Activated gamma-delta T cell treated with anti-CD3 and anti-CD28 coated beads, Interleukin-2, amount 50 U/mL, for 16 hours (primary cell): ENCODE measurements at places on chromosomes 3 and 15.

DNA sequence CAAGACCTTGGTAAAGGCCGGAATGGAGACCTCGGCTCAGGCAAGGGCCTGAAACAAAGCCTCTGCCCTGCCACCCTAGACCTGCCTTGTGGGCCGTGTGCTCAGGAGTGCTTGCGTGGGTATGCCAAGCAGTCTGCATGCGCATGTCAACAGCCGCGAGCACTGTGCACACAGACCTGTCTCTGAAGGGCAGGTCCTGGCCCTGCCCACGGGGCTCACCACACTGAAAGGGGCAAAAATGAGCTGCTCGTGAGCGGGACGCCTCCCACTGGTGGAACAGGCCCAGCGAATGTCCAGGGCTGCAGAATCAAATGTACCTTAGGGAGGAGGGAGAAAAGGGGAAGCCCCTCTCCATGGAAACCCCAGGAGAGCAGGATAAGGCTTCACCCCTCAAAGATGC is 44.3 kb upstream of the FGD5 start:
- no peak for DNase-seq

- DNase-seq: no peak
Measured at GRCh38 chr3:144055604-144056003, 84.0 kb downstream of the DIPK2A start.

GRCh38 chr3:122598556-122598955 is 21.1 kb downstream of the PARP15 start:
- DNase-seq: no peak

DNA sequence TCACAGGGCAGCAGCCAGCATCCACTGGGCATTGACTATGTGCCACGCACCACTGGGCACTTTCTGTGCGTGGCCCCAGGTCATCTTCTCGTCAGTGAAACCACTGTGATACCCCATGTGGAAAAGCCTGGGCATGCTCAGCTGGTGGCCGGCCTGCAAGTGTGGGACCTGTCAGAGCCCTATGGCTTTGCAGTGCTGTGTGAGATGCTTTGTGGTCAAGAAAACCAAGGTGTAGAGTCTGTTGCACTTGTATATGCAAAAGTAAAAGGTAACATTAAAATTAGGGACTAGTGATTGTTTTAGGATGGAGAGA is 69.5 kb downstream of the PGPEP1L start:
- DNase-seq: no peak

DNA sequence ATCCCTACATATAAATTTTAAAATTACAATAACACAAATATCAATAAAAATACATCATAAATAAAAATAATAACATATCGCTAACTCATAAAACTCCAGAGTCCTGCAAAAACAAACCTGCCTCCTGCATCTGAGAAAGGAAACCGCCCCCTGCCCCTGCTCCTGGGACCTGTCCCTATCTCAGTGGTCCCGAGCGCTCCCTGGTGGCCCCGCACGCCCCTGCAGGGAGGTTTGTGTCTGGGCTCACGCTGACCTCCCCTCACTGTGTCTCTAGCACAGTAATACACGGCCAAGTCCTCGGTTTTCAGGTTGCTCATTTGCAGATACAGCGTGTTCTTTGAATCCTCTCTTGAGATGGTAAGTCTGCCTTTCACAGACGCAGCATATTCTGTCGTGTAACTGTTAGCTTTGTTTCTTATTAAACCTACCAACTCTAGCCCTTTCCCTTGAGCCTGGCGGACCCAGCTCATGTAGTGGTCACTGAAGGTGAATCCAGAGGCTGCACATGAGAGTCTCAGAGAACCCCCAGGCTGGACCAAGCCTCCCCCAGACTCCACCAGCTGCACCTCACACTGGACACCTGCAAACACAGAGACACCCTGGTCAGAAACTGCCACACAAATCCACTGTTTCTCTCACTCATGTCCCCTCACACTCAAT is 554.1 kb downstream of the GOLGA6L6 start:
- no peak for DNase-seq

DNA sequence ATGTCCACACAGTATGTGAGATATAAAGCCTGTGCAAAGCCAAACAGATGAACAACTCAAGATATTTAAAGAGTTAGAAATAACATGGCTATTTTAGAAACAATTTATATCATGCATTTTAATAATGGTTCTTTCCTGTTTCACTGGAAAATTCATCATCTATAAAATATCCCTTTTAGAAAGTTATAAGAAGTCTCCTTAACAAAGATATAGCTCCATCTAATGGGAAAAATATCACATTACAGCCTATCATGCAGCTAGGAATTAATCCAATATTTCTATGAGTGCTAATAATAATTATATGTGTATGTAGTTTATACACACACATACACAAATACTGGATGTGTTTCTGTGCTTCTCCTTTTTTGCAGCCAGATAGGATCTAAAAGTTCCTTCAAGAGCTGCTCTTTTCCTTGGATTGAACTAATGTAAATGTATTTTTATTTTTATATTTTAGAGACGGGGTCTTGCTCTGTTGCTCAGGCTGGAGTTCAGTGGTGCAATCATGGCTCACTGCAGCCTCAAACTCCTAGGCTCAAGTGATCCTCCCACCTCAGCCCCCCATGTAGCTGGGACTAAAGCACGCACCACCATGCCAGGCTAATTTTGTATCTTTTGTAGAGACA is 21.6 kb downstream of the RPL22L1 start:
- DNase-seq: no peak

DNA sequence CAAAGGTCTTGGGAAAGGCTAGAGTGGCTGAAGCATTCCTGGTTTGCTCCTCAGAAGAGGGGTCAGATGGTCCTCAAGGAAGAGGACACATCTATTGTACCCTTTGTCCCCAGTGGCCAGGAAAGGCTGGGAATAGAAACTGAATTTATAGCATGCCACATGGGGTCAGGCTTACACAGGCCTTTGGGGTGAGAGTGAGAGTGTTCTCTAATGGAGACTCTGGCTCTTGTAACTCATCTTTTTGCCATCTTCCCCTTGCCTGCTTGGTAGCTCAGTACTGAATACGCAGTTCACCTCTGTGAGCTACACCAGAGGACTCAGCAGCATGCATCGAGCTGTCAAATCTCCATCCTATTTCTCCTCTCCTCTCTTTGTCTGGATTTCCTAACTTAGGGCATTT is 87.5 kb downstream of the ATP2B2 start:
- no peak for DNase-seq

GRCh38 chr3:127006781-127007436 is 24.0 kb downstream of the PLXNA1 start:
- no peak for DNase-seq

DNA sequence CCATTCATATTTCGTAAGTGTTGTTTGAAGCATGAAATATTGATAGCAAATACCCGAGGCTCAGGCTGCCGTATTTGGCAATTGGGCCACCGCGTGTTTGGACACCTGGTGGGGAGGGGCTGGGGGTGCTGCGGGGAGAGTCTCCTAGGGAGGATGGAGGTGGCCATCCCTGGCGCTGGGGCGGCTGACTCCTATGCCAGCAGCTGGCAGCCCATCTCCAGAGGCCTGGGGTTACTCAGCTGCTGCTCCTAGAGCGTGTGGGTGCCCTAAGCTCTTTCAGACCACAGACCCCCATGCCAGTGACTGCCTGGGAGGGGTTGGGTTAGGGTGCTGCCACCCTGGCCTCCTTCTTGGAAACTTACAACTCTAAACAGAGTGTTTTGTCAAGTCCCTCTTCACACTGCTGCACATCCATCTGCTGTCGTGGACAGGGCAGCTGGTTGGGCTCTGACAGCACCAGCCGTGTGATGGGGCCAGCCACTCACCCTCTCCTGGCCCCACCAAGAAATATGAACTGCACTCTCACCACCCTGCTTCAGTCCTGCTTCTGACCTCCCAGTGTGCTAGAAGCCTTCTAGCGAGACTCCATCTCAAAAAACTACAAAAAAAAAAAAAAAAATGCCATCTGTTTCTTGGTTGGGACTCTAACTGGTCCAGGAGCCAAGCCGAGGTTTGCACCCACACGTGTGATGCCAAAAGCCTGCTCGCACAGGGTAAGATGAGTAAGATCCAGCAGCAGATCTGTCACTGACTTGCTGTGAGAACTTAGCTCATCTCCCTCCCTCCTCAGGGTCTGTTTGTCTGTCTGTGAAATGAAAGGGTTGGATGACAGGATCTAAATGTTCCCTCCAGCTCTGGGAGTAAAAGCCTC is 156.2 kb downstream of the MEGF11 start:
- DNase-seq: no peak

DNA sequence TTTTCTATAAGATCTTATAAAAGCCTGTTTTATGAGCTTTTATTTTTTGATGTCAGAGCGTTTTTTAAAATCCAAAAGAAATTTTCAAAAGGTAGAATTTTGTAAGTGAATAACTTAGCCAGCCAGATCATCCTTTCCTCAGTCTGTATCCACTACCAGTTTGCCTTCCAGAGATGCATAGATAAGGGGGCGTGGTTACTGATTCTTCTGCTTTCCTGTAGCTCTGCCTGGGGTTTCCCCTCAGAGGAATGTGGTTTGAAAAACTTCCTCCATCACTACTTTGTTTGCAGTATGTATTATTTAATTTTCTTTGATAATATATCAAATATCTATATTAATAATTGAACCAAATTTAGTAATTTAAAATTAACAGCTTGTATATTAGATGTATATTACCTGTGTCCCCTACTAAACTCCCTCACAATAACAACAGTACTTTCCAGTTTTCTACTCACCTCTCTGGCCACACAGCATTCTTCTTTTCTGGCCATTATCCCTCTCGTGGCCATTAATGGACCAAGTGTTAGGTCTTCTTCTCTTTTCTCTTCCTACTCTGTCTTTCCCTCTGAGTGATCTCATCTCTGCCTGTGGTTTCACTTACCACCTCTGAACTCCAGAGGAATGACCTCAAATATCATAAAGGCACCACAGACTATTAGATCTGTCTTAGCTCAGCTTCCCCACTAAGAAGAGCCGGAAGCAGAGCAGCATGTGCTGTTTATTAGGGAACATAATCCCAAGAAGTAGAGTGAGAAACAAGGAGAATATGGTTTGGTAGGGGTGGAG is 239.7 kb downstream of the UBE2E2 start:
- no peak for DNase-seq

- DNase-seq: no peak
Measured at GRCh38 chr15:58528188-58528870, 96.5 kb downstream of the LIPC start.

DNA sequence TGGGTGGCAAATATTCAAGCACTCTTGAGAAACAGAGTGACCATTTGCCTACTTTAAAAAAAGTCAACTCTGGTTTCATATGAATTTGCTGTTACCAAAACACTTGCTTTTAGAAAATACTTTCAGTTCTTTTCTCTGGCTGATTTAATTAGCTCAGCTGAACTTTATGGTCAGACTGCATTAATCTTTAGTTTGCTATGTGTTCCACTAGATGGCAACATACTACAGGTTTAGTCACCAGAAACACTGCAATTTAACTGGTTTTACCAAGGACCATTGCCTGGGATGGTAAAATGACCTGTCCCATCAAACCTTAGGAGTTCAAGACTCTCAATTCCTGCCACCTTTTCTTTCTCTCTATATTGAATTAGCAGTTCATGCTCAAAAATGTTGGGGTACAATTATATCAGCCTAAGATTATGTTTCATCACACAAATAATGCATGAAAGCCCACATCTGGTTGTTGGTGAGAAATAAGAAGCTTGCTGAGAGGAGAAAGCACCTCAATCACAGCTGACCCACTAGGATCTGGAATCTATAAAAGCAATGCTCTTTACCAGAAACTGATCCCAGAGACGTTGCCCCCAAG is 14.2 kb downstream of the EIF4E3 start:
- DNase-seq: no peak
